ENCODE measurements at places on chromosomes 7 and 10.

GRCh38 chr10:58743466-58744115 lies 230.9 kb downstream of the BICC1 start:
- DNase-seq, result no peak

GRCh38 chr7:18515067-18515466 lies 19.5 kb downstream of the HDAC9 start:
- DNase-seq, result no peak

GRCh38 chr10:24096281-24096680 lies 112.7 kb upstream of the KIAA1217 start:
- no peak for DNase-seq

DNA sequence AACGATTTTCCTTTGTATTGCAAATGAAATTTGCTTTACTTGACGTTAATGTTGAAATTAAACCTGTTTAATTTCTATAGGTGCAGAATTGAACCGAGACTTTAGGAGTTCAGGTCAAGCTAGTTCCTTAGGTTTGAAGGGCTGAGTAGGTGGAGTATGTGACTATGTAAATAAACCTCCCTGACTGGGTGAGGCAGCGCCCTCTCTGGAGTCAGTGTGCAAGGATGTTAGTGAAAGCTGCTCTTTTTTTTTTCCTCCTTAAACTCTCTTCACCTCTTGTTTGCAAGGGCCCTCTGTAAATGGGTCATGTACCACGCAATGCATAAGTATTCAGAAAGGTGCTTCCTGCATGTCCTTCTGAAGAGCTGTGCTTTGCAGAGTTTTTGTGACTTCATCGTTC lies 33.8 kb downstream of the GALNT17 start:
- DNase-seq, result no peak

- DNase-seq, result no peak
Observed at GRCh38 chr10:63205421-63205820, 72.3 kb downstream of the NRBF2 start.

DNA sequence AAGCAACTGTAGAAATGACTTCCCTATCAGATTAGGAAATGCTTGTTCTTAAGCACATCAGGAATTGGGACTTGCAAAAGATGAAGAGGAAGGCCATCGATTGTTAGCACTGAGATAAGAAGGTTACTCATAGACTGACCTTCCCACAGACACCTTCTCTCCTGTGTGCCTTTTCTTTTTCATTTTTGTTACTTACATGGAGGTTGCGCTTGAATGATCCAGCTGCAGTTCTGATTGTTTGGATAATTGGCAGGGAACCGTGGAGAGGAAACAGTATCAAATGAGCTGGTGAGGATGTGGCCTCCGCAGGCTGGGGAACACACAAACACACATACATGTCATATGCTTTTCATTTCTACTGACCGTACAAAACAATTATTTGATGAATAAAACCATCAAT lies 134.9 kb upstream of the RSU1 start:
- no peak for DNase-seq

DNA sequence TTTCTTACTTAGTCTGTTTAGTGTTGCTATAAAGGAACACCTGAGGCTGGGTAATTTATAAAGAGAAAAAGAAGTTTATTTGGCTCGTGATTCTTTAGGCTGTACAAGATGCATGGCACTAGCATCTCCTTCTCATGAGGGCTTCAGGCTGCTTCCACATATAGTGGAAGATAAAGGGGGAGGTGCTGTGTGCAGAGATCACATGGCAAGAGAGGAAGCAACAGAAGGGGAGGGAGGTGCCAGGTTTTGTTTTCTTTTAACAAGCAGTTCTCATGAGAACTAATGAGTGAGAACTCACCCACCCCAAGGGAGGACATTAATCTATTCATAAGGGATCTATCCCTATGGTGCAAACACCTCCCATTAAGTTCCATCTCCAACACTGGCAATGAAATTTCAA lies 17.3 kb downstream of the CYP2E1 start:
- DNase-seq, result no peak

DNA sequence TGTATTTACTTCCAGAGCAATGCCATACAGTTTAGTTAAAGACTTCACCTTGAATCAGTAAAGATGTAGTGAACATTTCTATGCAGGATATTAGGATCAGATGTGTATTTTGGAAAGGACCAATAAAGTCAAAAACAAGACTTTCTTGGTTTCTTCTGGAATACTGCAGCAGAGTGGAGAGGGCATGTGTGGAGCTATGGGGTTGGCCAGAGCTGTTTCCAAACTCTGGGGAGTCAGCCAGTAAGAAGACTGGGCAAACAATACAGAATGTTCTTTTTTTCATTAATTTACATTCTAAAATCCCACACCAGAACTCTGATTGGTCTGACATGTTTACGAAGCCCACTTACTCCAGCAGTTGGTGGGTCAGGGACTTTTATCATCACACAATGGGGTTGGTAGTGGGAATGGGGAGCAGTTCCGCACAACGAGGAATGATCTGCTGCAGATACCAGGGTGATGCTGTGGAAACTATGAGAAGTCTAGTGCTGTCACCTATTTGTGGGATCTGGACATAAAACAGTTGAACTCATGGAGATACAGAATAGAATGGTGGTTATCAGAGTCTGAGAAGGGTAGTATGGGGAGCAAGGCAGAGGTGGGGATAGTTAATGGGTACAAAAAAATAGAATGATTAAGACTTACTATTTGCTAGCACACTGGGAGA lies 267.7 kb downstream of the MALRD1 start:
- no peak for DNase-seq

GRCh38 chr7:148747274-148747673 lies 48.6 kb downstream of the CUL1 start:
- DNase-seq, result no peak

DNA sequence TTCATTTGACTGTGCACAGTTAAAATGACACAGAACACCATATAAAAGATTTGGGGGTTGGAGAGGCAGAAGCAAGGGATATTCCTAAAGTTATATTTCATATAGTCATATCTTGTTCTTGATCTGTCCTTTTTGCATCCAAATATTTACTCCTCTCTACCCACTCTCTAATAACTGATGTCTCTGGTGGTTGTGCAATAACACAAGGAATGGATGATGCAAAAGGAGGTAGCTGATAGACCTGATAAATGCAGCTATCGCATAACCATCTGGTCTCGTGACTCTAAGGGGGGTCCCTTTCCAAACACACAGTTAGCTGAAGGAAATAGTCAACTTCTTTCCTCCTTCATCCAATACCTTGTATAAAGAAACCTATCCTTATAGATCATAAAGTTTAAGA lies 123.1 kb downstream of the POLR1F start:
- no peak for DNase-seq

- no peak for DNase-seq
Observed at GRCh38 chr10:100696477-100696901, 48.9 kb upstream of the PAX2 start.

DNA sequence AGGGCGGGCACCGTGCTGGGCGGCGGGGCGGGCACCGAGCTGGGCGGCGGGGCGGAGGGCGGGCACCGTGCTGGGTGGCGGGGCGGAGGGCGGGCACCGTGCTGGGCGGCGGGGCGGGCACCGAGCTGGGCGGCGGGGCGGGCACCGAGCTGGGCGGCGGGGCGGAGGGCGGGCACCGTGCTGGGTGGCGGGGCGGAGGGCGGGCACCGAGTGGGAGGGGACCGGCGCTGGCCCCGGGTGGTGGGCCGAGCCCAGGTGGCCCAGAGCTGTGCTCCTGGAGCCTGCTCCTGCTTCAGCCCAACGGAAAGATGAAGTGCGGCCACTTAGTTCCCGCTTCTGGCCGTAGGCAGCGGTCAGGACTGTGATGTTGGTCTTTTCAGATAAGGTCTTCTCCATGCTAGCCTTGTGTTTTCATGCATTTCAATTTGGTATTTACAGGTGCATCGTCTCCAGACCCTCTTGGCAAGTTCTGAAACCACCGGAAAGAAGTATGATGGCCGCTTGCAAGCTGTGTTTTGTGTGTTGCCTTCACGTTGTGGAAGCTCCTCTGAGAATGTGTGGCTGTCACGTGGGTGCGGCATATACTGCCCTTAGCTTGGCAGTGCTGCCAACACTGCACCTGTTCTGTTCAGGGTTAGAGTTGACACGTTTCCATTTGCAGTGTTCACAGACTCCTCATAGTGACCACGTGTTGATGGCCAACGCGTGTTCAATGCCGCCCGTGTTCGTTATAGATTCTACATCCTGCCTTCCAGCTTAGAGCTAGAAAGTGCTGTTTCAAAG lies 25.2 kb downstream of the IQCE start:
- no peak for DNase-seq

DNA sequence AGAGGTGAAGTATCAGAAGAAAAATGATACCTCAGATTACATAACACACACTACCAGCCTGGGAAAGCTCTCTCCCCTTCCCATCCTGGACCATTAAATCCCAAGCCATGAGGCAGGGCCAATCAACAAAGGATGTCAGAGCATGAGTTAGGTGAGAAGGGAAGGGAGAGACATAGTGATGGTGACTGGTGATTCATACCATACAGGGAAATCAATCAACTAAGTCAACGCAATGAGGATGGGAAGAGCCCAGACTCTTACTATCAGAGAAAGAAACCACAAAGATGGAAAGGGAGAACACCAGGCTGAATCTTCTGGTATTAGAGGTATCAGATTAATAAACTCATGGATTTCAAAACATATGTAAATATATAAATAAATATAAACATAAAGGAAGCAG lies 185.4 kb downstream of the KMT2E start:
- no peak for DNase-seq

- no peak for DNase-seq
Observed at GRCh38 chr7:25068502-25069213, 56.4 kb downstream of the CYCS start.

- DNase-seq, result no peak
Observed at GRCh38 chr7:26497801-26498596, 206.3 kb downstream of the SNX10 start.

- no peak for DNase-seq
Observed at GRCh38 chr7:151867912-151868311, 9.0 kb downstream of the PRKAG2 start.

DNA sequence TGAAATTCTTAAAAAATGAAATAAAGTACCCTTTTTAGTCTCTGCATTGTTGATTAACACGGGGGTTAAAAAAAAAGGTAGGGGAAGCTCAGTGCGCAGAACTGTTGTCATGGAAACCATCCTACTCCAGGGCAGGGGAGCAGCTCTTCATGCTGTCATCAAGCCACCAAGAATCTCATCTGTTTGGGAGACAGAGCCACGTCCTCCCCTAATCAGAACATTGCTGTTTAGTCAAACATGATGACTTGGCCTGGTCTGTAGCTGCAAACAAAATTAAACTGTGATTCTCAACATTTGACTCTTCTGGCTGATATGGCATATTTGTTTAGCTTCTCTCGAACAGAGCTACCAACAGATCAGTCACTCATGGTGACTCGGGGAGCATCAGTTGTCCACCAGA lies 254.4 kb upstream of the KLF14 start:
- DNase-seq, result no peak

DNA sequence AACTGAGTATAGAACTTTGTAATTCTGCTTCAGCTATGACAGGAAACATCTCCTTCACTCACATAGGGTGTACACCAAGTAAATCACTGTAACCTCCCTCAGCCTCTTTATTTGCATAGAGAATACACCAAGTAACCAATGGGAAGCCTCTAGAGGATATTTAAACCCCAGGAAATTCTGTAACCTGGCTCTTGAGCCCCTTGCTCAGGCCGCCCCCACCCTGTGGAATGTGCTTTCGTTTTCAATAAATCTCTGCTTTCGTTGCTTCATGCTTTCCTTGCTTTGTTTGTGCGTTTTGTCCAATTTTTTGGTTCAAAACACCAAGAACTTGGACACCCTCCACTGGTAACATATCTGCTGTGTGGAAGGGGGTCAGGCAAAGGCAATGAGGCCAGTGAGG lies 60.2 kb downstream of the CLRN3 start:
- no peak for DNase-seq

- peak; percentile 1 for DNase-seq
Observed at GRCh38 chr10:5575482-5576153, 50.9 kb downstream of the CALML3 start.

- peak; percentile 62 for DNase-seq
Observed at GRCh38 chr10:119207713-119208552, 562 bp downstream of the GRK5 start.

DNA sequence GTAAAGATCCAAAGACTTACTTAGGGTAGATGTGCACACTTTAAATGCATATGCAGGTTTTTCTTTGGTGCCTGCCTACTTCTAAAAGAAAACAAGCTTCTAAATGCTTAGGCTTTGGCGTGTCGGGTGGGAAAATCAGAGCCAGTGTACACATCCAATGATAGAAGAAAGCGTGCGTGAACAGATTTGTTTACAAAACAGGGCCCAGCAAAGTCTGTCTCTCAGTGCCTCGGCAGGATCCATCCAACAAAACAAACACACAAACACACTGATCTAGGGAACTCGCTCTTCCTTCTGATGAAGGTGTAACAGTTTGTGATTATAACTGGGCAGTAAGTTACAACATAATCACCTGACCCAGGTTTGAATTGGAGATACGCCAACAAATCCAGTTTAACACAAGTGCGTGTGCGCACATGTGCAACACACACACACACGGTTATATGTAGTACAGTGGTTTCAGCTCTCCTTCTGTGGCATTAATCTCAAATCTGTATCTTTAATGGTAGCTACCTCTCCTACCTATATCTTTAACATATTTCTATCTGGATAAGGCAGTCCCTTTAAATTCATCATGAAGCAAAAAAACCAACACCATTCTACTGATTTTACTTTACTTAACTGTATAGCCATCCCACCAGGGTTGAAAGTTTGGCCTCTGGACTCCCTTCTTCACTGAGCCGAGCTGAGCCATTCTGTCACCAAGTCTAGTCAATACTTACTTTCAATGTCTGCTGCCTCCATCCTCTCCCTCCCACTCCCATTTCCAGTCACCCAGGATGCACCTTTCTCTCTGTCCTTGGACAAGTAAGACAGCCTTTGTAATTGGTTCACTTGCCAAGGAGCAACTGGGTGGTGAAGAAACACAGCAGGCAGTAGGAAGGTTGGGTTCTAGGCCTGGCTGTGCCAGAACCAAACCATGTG lies 184.4 kb upstream of the KLF14 start:
- peak; percentile 68 for DNase-seq

DNA sequence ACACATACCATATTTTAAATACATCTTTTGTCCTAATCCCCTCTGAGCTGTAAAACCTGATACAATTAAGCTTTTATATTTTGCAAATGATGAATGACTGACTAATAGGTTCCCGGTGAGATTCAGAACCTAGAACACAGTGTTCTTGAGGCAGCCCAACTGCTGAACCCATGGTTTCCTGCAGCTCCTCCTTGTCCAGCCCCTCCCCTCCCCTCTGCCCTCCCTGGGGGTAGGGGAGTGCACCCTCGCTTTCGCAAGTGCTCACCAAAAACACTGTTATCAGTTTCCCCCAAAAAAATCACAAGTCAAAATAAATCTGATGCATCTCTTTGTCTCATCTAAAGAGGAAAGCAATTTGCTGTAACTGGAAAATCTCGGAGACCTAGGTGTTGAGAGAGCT lies 602.8 kb downstream of the KCNMA1 start:
- DNase-seq, result no peak

GRCh38 chr10:97069576-97070362 lies 116.0 kb downstream of the SLIT1 start:
- DNase-seq, result peak; percentile 35

DNA sequence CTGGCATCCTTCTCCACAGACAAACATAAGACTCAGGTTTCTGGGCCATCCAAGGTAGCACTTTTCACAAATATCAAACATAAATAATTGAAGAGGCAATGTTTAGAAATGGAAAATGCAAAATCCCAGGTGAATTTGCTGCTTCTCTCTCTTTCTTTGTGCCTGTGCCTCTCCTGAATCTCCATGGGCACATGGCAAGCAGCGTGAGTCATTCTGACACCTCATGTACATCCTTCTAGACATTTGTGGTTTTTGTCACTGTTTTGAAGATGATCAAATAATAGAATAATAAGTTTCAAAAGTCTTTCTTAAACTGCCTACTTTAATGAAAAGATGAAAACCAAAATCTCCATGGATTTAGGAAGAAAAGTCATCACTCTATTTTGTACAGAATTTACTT lies 60.3 kb upstream of the RAB11FIP2 start:
- no peak for DNase-seq

Data from activated CD4-positive, alpha-beta T cell treated with anti-CD3 and anti-CD28 coated beads for 48 hours (primary cell).